ENCODE measurements at places on chromosomes 3 and 15.

DNA sequence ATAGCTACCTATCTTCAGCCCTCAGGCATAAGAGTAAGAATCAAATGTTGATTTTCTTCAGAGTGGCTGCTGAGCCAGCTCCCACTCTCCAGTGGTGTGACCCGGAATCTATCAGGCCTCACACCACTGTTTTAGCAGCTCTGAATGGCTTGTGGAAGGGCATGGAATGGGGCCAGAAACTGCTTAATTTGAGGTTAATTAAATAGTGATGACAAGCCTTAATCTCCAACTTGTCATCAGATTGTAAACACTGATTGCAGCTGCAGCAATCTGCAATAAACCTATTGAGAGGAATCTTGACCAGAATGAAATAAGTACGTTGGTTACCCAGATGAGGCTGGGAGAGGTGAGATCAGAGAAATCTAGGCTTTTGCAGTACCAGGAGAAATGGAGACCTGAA lies 317.4 kb downstream of the FHIT start:
- DNase-seq = no peak

GRCh38 chr3:25663347-25663868 lies 1.3 kb downstream of the TOP2B start:
- DNase-seq = peak; percentile 33

DNA sequence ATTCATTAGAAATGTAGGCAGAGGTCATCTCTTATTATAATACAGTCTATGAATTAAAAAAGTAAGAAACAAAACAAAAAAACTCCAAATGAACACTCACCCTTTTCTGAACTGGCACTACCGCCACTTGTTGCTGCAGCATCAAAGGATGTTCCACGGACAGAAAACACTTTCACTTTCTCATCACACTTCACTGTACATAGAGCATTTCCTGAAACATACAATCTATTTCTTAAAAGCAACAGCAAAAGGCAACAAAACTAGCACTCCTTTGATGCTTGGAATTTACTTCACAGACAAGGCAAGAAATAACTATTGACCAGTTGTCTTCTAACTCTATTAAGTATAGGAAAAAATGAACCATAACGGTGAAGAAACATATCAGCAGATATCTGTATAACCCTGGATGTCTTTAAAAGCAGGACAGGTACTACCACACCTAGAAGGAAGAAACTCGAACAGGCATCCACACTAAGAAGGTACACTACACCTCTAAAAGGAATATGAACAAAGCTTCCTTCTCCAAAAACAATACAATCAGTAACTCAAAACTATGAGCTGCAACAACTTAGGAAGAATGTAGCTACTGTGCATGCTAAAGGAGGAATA lies 24.9 kb downstream of the ETFA start:
- DNase-seq = no peak

- DNase-seq = no peak
Observed at GRCh38 chr15:28952666-28953491, 67.1 kb downstream of the APBA2 start.

- no peak for DNase-seq
Observed at GRCh38 chr3:195094191-195094921, 176.6 kb downstream of the XXYLT1 start.

DNA sequence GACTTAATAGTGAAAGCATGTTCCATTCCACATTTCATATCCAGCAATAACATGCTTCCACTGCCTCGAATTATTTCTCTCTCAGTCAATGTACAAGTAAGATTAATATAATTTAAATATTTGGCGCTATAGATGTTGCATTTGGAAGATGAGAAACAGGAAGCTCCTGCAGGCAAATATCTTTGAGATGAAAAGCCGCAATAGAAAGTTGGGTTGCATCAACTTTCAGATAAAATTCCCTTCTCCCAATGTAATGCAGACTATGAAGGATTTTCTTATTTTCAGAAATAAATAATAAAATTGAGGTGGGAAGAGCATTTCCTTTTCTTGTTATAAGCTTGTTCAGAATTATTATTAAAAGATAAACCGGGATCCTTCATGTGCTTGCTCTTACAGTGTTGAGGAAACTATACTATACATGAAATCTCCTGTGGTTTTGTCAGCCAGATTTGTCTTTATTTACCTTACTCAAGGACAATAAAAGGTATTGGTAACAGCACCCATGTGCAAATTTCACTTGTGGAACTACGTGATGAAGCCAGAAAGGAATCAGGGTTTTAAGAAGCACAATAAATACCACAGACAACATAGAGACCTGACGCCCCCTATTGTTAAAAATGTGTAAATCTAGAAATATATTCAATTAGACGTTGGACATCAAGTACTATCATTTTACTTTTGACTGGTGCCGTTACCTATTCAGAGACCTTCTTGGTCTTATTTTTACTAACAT lies 307.0 kb downstream of the ARPP21 start:
- DNase-seq = no peak

DNA sequence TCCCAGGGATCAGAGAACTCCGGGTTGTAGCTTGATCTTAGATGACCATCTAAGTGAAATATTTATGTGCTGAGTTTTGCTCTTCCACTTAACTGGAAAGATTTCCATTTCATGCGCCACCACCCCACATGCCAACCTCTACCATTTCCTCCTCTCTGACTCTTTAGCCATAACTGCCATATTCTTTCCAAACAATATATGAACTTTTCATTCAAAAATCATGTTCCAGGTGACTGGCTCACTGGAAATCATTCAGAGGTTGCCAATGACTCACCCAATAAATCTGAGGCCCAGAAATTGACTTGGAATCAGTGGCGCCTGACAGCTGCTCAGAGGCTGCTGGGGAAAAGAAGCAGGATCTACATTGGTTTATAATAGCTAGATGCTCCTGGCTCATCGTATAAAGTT lies 31.6 kb upstream of the FAM174B start:
- DNase-seq = no peak

DNA sequence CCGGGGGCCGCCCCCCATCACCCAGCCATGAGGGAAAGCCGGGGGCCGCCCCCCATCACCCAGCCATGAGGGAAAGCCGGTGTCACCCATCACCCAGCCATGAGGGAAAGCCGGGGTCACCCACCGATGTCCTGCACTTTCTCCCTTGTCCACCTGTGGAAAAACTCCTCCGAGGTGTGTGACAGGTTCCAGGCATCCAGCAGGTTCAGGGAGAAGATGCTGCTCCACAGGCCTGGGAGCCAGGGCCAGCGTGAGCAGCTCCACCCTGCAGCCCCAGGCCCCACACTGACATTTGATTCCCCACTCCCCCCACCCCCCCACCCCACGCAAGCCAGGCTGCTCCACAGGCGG lies 15.5 kb upstream of the EHD4 start:
- DNase-seq = no peak

- DNase-seq = no peak
Observed at GRCh38 chr3:110521019-110521418, 550.6 kb upstream of the NECTIN3 start.

GRCh38 chr3:43726521-43726920 lies 35.8 kb downstream of the ABHD5 start:
- no peak for DNase-seq

DNA sequence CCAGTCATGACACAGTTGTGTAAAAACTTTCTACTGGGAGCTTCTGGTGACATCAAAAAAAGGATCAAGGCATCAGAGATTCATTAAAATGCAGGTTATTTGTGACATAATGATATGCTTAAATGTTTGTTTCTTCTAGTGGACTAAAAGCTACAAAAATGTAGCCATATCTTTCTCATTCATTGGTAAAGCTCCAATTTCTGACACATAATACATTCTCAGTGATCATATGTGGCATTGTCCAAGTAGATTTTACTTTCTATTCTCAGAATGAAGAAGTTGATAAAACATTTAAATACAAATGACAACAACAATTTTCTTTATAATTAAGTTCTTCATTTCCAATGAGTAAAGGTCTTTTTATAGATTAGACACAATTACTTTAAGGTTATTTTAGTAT lies 71.0 kb upstream of the ARHGEF26 start:
- DNase-seq = no peak

GRCh38 chr15:71226536-71227455 lies 111.5 kb downstream of the THSD4 start:
- no peak for DNase-seq

DNA sequence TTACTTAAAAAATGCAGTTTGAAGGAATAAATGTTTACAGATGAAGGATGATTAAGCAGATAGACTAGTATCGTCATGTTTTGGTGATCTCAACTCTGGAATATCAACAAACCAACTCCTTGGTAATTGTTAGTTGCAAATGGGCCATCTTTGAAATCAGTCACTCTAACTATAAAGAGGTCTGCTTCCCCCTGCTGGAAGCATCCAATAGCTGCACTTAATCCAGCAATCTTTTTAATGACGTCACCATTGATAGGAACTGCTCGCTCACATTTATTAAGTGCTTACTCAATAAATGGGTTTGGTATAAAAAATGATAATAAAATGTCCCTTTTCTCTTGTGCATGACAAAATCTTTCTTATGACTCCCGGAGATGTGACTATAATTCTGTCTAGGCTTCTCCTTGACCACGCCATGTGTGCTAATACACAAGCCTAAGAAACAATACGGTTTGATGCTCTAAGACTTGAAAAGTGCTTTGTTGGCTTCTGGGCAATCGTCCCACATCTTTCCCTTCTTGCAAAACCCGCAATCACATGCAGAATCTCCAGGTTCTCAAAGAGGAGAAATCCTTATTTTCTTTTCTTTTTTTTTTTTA lies 227.6 kb upstream of the POU1F1 start:
- DNase-seq = peak; percentile 18

DNA sequence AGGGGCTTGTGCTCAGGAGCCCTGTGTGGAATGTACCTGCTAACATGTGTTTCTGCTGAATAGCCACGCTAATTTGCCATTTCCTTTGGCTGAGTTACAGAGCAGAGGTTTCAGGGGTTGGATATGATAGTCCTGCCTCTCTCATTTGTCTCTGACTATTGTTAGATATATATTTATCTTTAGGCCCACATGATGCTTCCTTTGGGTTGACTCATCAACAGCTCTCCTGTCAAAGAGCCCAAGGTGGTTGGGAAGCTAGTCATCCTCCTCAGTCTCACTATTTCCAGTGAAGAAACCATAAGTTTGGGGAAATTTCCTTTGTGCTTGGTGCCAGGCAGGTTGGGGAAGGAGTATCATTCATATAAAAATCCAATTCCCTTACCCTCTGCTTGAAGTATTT lies 1194.6 kb downstream of the ZPLD1 start:
- DNase-seq = no peak

GRCh38 chr15:62502451-62502850 lies 337.4 kb upstream of the C2CD4B start:
- no peak for DNase-seq

GRCh38 chr3:48739617-48739954 lies 22.6 kb upstream of the IP6K2 start:
- DNase-seq = no peak

DNA sequence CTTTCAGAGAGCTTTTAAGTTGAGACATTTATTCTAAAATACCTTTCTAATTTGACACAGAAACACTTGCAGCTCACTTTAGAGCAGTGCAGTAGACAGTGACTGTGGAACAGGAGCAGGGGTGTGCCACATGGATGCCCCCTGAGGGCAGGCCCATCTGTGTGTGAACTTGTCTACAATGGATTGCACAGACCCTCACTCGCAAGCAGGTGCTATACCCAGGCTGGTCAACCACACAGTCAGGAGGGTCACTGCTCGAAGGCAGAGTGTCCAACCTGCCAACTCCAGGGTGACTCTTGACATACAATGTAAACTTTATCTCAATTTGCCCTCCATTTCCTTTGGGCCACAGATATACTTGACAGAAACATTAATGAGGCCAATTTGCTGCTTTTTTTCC lies 437.2 kb downstream of the EPHB1 start:
- no peak for DNase-seq

GRCh38 chr3:157447026-157447694 lies 10.5 kb downstream of the PTX3 start:
- no peak for DNase-seq

DNA sequence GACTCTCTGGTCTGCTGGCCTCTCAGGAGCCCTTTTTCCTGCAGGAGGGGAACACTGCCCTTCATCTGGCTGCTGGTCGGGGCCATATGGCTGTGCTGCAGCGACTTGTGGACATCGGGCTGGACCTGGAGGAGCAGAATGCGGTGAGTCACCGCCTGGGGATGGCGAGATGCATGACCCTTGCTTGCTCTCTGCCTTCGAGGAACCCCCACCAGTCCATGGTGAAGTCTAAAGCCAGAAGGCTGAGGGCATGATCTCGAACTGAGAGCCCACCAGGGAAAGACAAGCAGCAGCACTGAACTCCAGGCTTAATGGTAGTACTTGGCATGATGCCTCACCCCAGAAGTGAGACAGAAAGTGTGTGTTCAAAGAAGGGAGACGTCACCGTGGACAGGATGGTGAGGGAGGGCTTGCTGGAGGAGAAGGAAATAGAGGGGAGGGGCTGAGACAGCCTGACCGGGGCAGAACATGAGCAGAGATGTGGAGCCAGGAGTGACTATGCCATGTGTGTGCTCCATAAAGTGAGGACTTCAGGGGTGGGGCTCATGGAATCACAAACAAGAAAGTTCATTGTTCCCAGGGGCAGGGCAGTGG lies 19.2 kb downstream of the ANKDD1A start:
- DNase-seq = no peak

- DNase-seq = no peak
Observed at GRCh38 chr15:56815247-56815646, 81.9 kb upstream of the ZNF280D start.

DNA sequence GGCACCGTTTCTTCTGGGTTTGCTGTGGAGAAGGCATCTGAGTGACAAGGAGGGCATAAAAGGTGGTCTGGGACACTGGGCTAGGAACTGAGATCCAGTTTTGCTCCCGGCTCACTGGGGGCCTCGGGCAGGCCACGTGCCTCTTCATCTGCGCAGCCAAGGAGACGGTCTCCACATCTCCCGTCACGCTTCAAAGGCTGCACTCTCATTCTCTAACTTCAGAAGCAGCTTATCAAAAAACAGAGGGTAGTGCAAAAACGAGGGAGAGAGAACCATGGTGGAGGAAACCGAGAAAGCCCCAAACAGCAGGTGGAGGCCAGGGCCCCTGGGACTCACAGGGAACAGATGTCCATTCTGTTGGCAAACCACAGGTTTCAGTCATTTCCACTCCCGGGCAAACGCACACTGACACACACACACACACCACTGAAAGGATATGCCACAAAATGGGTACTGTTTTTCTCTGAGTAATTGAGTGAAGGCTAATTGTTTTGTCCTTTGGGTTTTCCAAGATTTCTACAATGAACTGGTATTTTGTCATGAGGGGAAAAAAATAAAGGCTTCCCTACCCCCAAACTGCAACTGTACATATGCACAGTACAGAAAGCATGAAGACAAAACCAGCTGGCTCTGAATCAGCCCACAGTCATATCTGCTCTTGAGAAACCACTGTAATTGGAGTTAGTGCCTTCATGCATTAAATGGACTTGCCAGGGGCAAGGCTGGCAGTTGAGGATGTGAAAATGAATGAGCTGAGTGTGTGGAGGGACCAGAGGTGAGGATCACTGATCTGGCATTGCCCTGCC lies 71.9 kb downstream of the MGLL start:
- no peak for DNase-seq

DNA sequence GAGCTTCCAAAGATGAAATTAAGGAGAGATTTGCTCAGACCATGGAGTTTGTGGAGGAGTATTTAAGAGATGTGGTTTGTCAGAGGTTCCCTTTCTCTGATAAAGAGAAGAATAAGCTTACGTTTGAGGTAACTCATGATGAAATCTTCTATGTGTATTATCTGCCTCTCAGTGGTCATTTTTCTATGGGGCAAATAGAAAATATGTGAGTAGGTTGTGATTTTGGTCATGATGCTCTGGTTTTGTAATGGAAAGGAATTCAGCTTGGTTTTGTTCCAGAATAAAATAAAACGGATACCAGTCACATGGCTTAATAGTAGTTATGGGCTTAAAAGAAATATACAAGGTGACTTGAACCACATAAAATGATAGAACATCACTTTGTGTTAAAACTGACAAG lies 181.1 kb downstream of the ITPR1 start:
- no peak for DNase-seq

- no peak for DNase-seq
Observed at GRCh38 chr3:147890114-147890513, 480.9 kb downstream of the ZIC1 start.

Measured in NCI-H2227 treated with DMSO at 0.1 percent for 48 hours (cell line).